ENCODE measurements at places on chromosomes 3 and 15.

DNA sequence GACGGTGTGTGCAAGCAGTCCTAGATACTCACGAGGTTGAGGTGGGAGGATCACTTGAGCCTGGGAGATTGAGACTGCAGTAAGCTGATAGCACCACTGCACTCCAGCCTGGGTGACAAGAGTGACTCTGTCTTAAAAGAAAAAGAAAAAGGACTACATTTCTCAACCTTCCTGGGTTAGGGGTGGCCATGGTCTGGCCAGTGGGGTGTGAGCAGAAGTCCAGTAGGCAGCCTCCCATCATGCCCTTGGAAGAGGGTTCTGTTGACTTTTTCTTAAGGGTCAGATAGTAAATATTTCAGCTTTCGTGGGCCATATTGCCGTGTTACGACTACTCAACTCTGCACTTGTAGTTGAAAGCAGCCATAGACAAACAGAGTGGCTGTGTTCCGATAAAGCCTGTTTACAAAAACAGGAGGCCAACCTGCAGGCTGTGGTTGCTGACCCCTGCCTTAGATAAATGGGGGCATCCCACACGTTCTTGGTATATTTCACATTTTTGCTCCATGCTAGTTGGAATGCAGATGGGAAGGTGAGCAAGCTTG lies 31.0 kb upstream of the PDE8A start:
- no peak for ATAC-seq

- ATAC-seq: no peak
These were observed 63.6 kb upstream of the THBS1 start for GRCh38 chr15:39517122-39517855.

DNA sequence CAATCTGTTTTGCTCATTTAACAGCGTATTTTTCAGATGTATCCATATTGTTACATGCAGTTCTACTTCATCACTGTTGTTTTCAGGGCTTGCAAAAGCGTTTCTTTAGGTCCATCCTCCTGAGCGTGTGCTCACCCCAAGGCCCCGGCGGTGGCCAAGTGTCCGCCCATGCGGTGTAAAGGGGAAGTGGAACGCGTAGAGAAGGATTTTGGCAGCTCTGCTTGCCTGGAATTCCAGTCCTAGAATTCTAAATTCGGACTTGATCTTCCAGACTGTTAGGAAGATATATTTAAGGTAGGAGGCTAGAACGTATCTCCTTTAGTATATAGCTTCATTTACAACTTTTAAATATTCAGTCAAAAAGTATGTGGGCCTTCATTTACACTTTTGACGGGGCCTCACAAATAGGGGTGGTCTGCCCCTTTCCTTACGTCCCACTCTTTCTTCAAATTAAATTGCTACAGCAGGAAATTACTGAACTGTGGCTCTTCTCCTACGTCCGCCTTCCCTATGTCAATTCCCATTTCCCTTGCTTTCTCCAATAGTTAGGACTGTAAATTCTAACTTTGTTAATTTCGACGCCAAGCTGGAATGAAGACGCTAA lies 609 bp upstream of the TBC1D23 start:
- no peak for ATAC-seq

- ATAC-seq: peak; percentile 73
These were observed 88.8 kb upstream of the ARHGEF3 start for GRCh38 chr3:56890448-56891091.

DNA sequence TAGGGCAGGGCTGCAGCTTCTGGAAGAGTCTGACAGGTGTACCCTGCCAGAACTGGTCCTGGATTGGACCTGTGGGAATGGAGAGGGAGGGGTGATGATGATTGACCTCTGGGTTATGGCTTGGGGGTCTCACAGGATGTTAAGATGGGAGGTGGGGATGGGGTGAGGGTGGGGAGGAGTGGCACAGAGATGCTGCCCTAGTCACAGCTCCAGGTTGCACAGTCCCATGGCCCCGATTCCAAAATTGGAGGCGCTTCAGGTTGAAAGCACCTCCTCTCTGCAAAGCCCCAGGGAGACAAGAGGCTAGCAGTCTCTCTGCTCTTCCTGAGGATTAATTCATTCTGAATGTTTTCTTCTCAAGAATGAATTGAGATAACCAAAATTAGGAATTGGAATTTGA lies 101.4 kb downstream of the FAM43A start:
- ATAC-seq: no peak

DNA sequence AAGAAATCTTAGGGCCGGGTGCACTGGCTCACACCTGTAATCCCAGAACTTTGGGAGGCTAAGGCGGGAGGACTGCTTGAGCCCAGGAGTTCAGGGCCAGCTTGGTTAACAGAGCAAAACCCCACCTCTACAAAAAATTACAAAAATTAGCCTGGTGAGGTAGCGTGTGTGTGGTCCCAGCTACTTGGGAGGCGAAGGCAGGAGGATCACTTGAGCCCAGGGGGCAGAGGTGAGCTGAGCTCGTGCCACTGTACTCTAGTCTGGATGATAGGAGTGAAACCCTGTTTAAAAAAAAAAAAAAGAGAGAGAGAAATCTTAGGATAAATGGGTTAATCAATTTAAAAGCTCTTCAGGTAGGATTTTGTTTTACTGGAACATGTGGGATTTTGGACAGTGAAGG lies 31.2 kb upstream of the DUT start:
- ATAC-seq: no peak

DNA sequence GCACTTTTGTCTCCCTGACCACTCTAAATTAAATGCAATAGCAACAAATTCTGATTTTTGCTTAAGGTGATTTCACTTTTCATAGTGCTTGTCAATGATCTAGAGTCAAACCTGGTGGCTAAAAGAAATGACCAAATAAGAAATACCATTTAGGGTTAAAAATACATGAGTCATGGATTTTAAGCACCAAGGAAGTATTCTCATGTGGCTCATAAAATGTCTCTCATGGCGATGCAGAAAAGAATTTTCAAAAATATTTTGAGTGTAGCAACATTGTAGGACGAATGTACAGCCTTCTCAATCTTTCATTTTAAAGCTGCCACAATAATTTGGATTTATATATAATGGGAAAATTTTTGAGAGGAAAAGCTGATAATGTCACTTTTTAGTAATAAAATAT lies 193.6 kb downstream of the EPHA3 start:
- ATAC-seq: no peak

- no peak for ATAC-seq
These were observed 169.1 kb upstream of the ZPLD1 start for GRCh38 chr3:102265720-102266119.

GRCh38 chr3:61803983-61804382 lies 242.6 kb downstream of the PTPRG start:
- no peak for ATAC-seq

- ATAC-seq: no peak
These were observed 416.8 kb downstream of the NR2F2 start for GRCh38 chr15:96747291-96747690.

- ATAC-seq: no peak
These were observed 62.8 kb downstream of the POLR2M start for GRCh38 chr15:57769266-57769665.

DNA sequence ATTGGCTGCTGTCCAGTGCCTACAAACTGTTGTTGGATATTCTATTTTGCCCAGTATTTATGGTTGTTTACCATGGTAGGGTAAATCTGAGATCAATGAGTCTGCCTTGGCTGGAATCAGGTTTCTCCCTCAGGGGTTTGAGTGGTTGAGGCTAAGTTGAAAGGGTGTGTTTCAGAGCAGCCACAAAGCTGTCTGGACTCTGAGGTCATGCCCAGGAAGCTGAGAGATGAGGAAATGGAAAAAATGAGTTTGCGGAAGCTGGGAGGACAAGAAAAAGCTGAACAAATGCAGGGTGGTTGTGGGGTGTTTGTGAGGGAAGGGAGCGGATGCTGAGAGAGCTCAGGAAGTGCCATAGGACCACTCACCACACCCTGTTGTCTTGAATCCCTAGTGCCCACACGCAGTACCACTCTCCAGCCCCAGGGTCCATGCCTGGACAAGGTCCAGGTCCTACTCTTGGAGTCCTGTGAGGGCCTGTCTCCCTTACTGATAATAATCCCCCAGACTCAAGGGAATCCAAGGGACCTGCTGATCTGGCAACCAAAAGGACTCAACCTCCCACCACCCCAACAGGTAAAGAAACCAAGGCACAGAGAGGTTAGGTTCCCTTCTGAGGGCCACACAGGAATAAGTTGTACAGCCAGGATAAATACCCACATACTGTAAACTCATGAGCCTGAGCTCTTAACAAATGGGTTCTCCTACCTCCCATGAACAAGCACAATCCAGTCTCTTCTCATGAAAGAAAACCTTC lies 81.6 kb downstream of the PPCDC start:
- peak; percentile 51 for ATAC-seq

DNA sequence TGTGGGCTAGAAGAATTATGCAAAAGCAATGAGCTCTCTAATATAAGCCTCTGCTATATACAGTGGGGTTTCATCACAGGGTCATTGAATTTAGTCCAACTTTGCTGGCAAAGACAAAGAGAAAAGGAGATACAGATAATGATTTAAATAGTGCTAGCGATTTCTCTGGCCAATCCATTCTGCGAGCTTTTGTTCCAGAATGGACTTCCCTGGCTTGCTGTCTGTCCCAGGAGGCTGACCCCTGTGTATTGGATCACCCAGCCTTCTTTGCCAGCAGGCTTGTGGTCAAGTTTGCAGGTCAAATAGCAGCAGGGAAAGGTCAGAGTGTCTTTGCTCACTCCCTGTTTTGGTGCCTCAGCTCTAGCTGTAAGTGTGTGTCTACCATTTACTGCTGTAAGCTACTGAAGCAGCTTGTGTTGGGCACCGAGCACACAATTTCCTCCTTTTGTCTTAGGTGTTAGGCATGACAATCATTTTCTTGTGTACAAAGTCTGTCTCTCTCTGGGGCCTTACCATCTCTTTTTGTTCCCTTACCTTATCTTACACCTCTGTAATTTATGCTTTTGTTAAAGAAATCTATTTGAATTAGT lies 55.7 kb downstream of the UNC13C start:
- ATAC-seq: no peak

DNA sequence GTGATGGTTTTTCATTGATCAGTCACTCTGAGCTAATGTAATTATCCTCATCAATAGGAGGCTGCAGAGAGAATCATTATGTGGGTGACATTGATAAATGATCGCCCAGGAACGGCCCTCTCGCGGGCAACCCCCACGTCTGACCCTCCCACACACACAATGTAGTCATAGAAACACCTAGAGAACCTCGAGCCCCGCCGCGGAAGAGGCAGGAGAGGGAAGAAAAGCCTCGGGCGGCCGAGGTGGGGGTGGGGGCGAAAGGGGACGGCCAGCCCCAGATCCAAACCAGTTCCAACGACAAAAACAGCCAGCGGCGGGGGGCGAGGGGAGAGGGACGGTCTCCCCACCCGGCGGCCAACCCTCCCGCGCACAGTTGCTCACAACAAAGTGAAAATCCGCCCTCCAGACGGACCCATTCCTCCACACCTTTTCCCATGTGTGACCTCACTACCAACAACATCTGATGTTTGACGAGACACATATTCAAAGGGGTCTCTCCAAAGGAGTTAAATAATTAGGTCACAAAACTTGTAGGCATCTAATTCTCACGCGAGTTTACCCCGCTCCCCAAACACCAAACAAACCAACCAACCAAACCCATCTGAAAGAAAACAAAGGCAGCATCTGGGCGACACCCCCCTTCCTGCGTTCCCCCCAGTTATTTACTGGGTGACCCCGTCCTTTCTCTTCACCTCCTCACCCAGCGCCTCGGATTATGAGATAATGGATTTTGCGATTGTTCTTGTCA lies 213.0 kb downstream of the MEIS2 start:
- no peak for ATAC-seq

DNA sequence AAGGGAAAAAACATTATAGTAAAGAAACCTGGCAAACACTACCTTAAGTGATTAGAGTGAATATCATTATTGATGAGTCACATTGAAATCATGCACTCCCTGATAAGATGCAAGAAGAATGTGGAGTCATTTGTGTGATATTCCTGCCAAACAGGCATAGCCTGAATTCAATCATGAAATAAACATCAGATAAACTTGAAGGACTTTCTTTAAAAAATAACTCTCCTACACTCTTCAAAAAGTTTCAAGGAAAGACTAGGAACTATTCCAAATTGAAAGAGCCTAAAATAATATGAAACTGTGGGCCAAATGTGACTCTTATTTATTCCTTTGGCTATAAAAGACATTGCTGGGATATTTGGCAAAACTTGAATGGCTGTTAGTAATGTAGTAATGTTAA lies 625.7 kb upstream of the LMCD1 start:
- ATAC-seq: no peak

DNA sequence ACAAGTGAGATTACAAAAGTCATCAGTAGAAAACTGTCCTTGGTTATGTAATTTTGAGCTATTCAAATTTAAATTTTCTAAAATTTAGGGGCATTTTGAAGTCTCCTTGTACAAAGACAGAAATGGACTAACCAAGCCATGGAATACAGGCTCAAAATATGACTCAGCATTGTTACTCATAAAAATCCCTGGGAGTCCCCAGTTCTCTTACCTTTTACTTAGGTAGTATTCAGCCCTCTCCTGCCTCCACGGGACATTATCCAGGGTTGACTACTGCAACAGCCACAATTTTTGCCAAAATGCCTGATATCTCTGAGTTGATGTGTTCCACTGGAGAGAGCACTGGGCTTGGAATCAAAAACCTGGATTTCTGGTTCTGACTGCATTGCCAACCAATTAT lies 25.0 kb downstream of the CLDN18 start:
- ATAC-seq: no peak

Data from SK-N-SH treated with all-trans-retinoic acid at 6 μM for 48 hours (cell line).